ENCODE measurements at places on chromosomes 6 and 20.

- no peak for DNase-seq
These were observed 8.1 kb upstream of the ZNFX1 start for GRCh38 chr20:49285813-49286494.

- no peak for DNase-seq
These were observed 119.1 kb upstream of the BMP5 start for GRCh38 chr6:55994531-55994930.

DNA sequence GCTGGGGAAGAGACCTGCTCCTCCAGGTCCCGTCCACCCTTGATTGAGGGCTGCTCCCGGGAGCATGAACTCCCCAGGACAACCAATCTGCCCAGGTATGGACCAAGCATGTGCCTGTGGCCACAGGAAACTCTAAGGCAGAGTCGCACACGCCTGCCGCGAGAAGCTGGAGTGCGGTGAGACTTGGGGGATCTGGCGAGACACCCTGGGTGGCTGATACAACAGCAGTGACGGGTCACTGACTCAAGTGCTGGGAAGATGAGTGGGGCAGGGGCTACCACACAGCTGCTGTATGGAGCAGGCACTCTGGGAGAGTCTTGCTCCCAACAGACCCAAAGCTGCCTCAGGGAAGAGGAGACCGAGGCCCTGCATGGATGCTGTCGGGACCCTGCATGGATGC is 40.1 kb downstream of the BFSP1 start:
- DNase-seq: no peak

- no peak for DNase-seq
These were observed 107.7 kb upstream of the PHACTR1 start for GRCh38 chr6:12608874-12609273.

DNA sequence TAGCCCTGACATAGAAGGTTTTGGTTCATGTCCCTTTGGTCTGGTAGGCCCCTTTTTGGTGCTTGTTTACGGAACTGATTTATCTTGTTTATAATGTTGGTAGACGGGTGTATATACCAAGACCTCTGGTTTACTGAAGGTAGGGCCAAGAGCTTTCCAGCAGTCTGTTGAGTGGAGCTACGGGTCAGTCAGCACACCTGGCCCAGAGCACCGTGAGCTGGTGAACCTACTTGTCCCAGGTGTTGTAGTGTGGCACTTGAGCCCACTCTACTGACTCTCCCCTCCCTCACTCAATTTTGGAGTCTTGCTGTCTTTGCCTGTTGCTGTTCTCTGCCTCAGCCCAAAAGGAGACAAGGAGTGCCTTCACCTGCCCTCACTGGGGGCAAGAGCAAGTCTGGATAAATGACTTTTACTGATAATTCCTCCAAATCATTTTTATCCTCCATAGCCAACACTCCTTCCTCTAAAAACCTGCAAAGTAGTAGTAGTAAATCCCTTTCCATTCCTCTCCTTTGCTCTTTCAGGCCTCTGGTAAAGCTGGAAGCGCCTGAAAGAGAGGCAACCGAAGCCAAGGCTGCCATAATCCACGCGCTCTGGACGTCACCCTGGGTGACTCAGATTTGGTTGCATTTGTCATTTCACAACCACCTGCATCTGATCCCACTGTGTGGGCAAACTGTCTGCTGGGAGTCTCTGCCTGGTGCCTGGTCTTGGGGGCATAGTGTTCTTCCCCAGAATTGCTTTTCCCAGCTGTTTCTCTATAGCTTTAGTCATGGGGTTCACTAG is 22.2 kb downstream of the RREB1 start:
- no peak for DNase-seq

DNA sequence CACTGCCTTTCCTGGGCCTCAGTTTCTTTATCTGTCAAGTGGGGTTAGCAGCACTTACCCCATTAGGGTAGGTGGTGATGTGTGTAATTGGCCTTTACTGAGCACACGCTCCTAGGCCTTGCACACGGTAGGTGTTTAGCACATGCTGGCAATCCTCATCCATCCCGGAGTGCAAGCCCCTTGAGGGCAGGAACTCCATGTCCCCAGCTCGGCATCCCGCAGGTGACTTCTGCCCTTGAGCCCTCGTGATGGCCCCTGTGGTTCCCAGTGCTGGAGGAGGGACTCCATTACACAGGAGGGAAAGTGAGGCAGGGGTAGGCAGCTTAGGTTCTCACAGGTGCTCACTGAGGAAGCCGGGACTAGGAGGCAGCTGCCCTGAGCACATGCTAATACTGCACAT is 40.0 kb downstream of the MYH7B start:
- no peak for DNase-seq

DNA sequence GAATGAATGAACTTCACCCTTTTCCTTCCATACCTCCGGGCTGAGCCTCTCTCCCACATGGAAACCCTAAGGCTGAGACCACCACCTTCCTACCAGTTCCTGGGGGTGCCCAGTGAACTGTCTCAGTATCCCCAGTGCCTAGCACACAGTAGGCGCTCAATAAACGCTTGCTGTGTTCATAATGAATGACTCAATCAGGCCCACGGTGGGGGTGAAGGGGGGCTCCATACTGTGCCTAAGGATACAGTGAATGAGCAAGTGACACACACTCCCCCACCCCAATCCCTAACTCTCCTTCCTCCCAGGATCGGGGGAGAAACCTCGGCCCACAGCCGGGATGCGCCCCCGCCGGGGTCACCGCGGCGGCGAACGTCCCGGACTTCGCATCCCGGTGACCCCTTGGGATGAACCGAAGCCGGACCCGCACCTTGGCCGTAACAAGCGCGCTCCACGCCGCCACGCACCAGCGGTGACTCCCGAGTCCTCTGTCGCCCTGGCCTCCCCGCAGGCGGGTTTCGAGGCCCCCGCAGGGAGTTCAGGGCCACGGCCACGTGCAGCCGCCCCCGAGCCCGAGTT is 592 bp downstream of the KCNG1 start:
- no peak for DNase-seq

- no peak for DNase-seq
These were observed 58.6 kb downstream of the CPNE5 start for GRCh38 chr6:36780442-36781177.

DNA sequence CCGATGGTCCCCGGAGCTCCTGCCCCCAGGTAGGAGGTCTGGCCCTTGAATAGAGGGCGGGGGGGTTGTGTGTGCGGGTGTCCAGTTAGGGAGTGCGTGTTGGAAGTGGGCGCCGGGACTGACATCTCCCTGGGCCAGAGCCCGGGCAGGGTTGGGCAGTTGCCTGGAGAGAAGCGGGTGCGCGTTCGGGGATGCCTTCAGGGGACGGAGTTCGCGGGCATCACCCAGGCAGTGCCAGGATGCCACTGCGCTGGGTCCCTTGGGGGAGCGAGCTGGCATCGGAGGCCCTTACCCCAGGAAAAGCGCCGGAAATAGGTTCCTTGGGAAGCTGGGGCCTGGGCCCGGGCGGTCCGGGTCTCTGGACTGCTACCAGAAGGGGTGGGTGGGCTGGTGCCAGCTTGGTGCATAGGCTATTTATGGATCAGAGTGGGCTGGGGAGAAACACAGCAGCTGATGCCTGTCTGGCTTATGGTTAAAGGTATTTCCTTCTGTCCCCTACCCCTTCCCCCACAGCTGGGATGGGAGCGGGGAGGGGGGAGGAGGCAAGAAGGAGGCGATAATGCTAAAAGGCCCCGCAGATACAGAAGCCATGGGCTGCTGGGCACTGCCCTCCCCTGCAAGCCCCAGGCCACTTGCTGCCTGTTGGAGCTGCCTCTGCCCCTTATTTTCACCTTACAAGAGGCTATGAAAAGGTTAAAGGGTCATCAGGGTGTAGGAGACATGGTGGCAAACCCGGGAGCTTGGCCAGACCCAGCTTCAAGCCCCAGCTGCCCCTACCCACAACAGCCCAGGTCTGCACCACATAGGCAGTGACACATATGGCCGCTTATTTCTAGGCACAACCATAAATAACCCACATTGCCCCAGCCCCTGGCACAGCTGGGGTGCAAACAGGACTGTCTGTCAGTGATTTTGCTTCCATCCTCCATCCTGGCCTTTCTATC is 638 bp downstream of the PACSIN1 start:
- no peak for DNase-seq

- no peak for DNase-seq
These were observed 334.0 kb downstream of the THBS2 start for GRCh38 chr6:168919470-168920179.

DNA sequence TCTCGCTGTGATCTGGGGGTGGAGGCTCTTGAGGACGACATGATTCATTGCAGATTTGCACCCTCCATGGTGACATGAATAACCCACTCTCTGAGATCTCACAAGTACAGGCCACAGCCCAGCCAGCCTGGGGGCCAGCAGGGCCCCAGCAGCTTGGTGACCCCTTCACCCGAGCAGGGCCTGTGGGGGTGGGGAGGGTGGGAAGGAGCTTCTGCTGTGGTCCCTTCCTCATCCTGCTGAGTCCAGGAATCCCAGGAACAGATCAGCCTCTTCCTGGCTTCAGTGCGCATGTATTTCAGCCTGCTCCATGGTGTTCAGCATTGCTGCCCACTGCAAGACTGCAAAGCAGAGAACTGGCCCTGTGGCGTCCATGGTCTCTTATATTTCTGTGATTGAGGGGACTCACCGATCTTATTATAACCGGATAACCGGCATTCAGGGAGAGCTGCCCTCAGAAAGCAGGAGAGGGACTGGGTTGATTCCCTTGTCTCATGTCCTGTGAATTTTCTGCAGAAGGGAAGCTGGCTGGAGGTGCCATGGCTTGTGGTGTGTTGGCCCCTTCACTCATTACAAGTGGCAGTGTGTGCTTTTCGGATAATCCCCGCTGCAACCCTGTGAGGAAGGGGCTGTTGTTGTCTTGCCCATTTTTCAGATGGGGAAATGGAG is 118.8 kb upstream of the FRMD1 start:
- DNase-seq: no peak

- no peak for DNase-seq
These were observed 59.2 kb upstream of the SLC22A23 start for GRCh38 chr6:3516092-3516491.

DNA sequence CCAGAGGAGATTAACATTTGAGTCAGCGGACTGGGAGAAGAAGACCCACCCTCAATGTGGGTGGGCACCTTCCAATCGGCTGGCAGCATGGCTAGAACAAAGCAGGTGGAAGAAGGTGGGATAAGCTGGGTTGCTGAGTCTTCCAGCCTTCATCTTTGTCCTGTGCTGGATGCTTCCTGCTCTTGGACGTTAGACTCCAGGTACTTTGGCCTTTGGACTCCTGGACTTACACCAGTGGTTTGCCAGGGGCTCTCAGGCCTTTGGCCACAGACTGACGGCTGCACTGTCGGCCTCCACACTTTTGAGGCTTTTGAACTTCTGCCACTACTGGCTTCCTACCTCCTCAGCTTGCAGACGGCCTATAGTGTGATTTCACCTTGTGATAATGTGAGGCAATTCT is 50.8 kb downstream of the BCAS1 start:
- no peak for DNase-seq
